ENCODE measurements at places on chromosomes 12 and 14.
A peak's percentile ranks its signal among the peaks of the same experiment; 100 is the strongest.

GRCh38 chr12:123681605-123682004 is 10.7 kb downstream of the TCTN2 start:
- H3K36me3 ChIP-seq, result no peaks in the 10 kb centered on the region
- no peaks in the 10 kb centered on the region for H3K4me1 ChIP-seq
- no peak overlapping the region for H3K4me3 ChIP-seq
- DNase-seq, result no peak
- no peaks in the 10 kb centered on the region for H3K27me3 ChIP-seq

- H3K4me1 ChIP-seq, result peaks cover 3% of the 10 kb centered on the region
- no peaks in the 10 kb centered on the region for H3K36me3 ChIP-seq
- DNase-seq, result peak; percentile 72
Measured at GRCh38 chr12:2583091-2583497, 211.7 kb upstream of the FKBP4 start.

DNA sequence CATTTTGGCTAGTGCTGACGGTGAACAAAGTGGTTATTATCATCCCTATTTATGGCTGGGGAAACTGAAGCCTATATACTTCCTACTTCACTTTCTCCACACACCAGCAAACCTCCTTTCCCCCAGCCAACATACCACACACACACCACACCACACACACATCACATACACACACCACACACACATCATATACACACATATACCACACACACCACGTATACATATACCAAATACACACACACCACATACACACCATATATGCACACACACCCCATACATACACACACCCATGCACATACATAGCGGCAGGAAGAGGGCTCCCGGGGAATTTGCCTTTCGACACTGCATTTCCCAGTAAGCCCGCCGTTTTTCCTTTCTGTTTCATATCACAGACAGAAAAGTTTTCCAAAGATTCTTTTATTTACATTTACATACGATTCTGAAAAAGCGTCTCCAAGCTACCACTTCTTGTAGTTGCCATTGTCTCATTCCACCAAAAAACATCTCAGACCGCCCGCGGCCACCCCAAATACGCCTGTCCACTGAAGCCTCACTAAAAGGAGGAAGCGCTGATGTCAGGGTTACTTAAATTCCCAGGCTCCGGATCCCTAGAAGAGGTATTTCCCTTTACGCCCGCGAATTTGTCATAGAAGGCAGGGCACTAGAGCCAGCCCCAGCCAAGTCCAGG is 823 bp upstream of the RAB5B start:
- peak overlapping the region; percentile 93 for H3K27ac ChIP-seq
- peaks cover 14% of the 10 kb centered on the region for H3K4me1 ChIP-seq
- H3K36me3 ChIP-seq, result no peaks in the 10 kb centered on the region
- no peaks in the 10 kb centered on the region for H3K27me3 ChIP-seq
- H3K4me3 ChIP-seq, result peak overlapping the region; percentile 60

GRCh38 chr12:81759190-81760051 is at the start of gene PPFIA2:
TSS of gene PPFIA2 (minus strand) at chr12:81759350.
- H3K36me3 ChIP-seq, result no peaks in the 10 kb centered on the region
- H3K4me1 ChIP-seq, result no peaks in the 10 kb centered on the region
- H3K27me3 ChIP-seq, result no peaks in the 10 kb centered on the region
- no peak for DNase-seq

GRCh38 chr12:76206677-76207072 is 122.2 kb upstream of the NAP1L1 start:
- no peak overlapping the region for H3K4me3 ChIP-seq
- no peak for DNase-seq
- H3K4me1 ChIP-seq, result peaks cover 4% of the 10 kb centered on the region
- no peaks in the 10 kb centered on the region for H3K36me3 ChIP-seq
- no peaks in the 10 kb centered on the region for H3K27me3 ChIP-seq
- no peak overlapping the region for H3K27ac ChIP-seq

GRCh38 chr12:104381731-104382480 is 74.8 kb upstream of the CHST11 start:
- DNase-seq, result peak; percentile 85
- H3K4me1 ChIP-seq, result peaks cover 5% of the 10 kb centered on the region
- no peaks in the 10 kb centered on the region for H3K27me3 ChIP-seq
- H3K27ac ChIP-seq, result no peak overlapping the region
- no peak overlapping the region for H3K4me3 ChIP-seq
- H3K36me3 ChIP-seq, result no peaks in the 10 kb centered on the region

DNA sequence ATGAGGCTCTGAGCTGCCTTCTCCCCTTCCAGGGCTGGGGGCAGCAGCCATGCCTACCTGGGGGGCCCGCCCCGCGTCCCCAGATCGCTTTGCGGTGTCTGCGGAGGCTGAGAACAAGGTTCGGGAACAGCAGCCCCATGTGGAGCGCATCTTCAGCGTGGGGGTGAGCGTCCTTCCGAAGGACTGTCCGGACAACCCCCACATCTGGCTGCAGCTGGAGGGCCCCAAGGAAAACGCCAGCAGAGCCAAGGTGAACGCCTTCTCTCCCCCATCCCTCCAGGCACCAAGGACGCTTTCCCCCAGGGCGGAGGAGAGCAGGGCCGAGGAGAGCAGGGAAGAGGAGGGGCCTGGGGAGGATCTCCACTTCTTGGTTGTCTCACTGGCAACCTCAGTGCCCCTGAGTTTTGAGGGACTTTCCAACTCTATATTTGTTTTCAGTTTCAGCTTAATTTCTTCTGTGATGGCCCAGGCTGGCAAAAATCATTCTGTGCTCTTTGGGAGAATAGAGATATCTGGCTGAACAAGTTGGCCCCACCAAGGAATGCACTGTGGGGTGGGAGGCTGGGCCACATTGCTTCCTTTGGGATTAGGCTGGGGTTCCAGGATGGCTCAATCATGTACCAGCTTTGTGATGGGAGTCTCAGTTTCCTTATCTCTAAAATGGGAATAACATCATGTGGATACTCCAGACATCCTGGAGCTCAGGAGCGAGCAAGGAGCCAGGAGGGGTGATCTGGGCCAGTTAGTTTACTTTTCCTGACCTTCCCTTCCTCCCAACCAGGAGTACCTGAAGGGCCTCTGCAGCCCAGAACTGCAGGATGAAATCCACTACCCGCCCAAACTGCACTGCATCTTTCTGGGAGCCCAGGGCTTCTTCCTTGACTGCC is 1.2 kb downstream of the KHNYN start:
- H3K27ac ChIP-seq, result peak overlapping the region; percentile 91
- no peaks in the 10 kb centered on the region for H3K27me3 ChIP-seq
- H3K4me1 ChIP-seq, result peaks cover 14% of the 10 kb centered on the region
- H3K36me3 ChIP-seq, result peaks cover 17% of the 10 kb centered on the region
- H3K4me3 ChIP-seq, result peak overlapping the region; percentile 77

DNA sequence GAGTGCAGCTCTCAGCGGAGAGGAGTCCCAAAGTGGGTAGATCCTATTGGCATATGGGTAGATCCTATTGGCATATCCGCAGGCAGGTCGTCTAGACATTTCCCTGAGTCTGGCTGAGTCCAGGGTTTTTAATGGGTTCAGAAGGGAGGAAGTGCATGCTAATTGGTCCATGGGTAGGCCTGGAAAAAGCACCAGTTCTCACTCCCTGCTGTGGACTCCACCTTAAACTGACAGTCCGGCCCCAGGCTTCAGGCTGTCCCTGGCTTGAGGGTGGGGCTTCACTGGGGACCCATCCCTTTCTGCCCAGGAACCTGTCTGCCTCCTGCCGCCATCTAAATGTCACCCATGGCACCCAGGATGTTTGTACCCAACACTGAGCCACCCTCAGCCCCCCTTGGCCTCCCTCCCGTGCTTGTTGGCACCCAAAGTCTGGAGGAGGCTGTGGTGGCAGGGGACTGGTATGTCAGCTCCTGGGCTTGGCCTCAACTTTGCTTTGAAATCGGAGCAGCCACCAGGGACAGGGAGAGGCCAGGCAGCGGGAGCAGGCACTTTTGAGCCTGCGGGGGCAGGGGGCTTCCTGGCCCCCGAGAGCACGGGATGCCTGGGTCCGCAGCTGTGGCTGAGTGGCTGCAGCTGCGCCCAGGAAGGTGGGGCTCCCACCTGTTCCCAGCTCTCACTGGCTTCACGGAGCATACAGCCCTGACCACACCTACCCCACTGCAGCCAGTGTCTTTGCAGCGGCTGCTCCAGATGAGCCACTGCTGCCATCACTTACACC is 29.6 kb upstream of the YAF2 start:
- no peaks in the 10 kb centered on the region for H3K36me3 ChIP-seq
- H3K27ac ChIP-seq, result no peak overlapping the region
- peaks cover 3% of the 10 kb centered on the region for H3K4me1 ChIP-seq
- DNase-seq, result no peak

- DNase-seq, result no peak
- H3K4me1 ChIP-seq, result peaks cover 9% of the 10 kb centered on the region
- no peak overlapping the region for H3K4me3 ChIP-seq
- H3K27ac ChIP-seq, result no peak overlapping the region
- H3K27me3 ChIP-seq, result no peaks in the 10 kb centered on the region
- no peaks in the 10 kb centered on the region for H3K36me3 ChIP-seq
Measured at GRCh38 chr14:77372304-77372841, 4.5 kb downstream of the TMED8 start.

GRCh38 chr14:24130380-24130716 is at the start of gene FITM1:
TSS of gene FITM1 (plus strand) at chr14:24130659. CDS start at chr14:24131564, 905 bp downstream.
- no peaks in the 10 kb centered on the region for H3K27me3 ChIP-seq
- no peaks in the 10 kb centered on the region for H3K36me3 ChIP-seq
- no peak for DNase-seq
- peak within 1 kb of the TSS; percentile 30 for H3K4me3 ChIP-seq

GRCh38 chr14:22334627-22335026 is 254.4 kb downstream of the DAD1 start:
- no peak overlapping the region for H3K27ac ChIP-seq
- H3K27me3 ChIP-seq, result no peaks in the 10 kb centered on the region
- H3K4me1 ChIP-seq, result no peaks in the 10 kb centered on the region
- DNase-seq, result no peak
- H3K4me3 ChIP-seq, result no peak overlapping the region
- no peaks in the 10 kb centered on the region for H3K36me3 ChIP-seq

DNA sequence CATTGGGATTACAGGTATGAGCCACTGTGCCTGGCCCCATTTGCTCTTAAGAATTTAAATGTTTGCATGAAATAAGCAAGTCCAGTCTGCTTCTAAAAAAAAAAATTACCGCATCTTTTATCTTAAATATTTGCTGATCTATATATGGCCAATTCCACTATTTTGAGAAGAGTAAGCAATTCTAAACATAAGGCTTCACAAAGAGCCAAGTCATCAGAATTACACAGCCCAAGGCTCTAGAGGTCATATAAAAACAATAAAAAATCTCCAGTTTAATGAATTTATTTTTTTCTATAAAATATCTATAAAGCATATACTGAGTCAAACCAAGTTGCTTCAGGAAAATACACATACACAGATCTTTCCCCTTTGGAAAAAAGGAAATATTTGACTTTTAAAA is 79.0 kb upstream of the CPNE8 start:
- no peaks in the 10 kb centered on the region for H3K36me3 ChIP-seq
- H3K27me3 ChIP-seq, result no peaks in the 10 kb centered on the region
- H3K4me1 ChIP-seq, result no peaks in the 10 kb centered on the region
- no peak for DNase-seq

DNA sequence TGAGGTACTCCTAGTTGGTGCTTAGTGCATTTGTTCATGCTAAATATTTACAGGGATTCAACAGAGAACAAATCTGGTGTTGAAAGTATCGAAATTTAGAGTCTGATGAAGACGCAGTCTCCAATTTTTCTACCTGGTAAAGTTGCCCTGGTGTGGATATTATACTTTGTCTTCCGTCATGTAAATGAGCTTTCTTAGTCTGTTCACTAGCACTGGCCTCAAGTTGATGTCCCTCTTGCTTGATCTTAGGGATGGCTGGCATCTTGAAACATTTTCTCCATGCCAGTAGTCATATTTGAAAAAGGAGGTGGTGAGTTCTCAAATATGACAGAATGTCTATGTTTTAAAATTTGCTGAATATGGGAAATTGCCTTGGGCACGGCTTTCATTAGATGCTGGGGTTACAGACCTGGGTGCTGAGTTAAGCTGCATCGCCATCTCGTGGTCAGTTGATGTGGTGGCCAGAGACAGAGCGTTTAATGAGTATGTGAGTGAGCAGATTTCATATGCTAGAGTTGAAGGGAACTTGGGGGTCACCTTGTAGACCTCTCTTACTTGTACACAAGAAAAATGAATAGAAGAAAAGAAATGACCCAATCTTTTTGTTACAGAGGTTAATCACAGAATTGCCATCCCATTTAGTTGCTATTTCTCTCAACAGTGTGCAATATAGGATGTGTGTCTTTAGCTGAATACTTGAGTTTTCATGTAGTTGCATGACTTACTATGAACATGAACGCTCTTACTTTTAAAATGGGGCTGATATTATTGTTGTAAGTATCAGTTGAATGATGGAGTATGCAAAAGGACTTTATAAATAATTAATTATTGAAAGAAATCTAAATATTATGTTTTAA is 172.8 kb upstream of the DCN start:
- peak; percentile 44 for DNase-seq
- no peak overlapping the region for H3K27ac ChIP-seq
- no peaks in the 10 kb centered on the region for H3K27me3 ChIP-seq

DNA sequence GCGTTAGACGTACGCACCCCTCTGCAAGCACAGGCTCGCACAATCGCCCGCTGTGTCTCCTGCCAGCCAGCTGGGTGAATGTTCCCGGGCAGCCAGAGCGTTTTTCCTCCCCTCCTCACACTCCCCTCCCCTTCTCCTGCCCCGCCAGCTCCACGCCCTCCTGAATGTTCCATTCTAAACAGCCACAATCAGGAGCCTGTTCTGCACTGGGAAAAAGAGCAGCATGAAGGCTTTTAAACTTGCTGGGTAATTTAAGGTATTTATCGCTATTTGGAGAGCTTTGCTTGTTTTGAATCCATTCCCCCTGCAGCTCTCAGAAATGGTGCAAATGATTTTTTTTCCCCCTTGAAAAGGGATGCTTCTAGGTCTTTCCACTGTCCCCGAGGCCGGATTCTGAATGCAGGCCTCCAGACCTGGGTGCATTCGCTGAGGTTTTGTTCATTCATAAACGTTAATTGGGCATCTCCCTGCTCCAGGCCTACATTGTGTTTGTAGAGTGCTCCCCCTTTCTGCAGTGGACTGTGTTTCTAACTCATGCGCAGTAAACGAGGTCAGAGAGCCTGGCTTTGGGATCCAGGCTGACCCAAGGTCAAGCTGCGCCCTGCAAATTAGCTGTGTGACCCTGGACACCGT is 212.5 kb downstream of the CHST11 start:
- no peak overlapping the region for H3K27ac ChIP-seq
- no peaks in the 10 kb centered on the region for H3K36me3 ChIP-seq
- H3K27me3 ChIP-seq, result no peaks in the 10 kb centered on the region
- peaks cover 9% of the 10 kb centered on the region for H3K4me1 ChIP-seq

- no peaks in the 10 kb centered on the region for H3K36me3 ChIP-seq
- no peak overlapping the region for H3K4me3 ChIP-seq
- H3K27me3 ChIP-seq, result no peaks in the 10 kb centered on the region
- H3K27ac ChIP-seq, result no peak overlapping the region
- no peaks in the 10 kb centered on the region for H3K4me1 ChIP-seq
- no peak for DNase-seq
Measured at GRCh38 chr12:66516133-66516532, 162.7 kb downstream of the GRIP1 start.

DNA sequence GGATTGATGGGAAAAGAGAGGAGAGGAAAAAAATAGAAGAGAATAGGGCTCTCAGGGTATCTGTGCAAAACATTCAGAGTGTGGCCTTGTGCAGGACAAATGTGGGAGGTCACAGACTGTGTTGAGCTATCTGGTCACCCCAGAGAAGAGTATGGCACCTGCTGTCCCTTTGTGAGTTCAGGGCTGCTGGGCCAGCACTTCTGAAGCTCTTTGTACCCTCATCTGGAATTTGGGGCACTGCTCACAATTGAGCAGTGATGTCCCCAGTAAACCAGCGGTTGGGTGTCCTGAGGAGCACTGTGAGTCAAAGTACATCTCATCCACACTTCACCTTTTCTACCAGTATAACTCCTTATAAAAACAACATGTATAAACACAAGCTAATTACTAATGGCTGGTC is 2.6 kb upstream of the KRT81 start:
- peaks cover 10% of the 10 kb centered on the region for H3K27me3 ChIP-seq
- no peaks in the 10 kb centered on the region for H3K4me1 ChIP-seq
- no peak overlapping the region for H3K4me3 ChIP-seq
- H3K36me3 ChIP-seq, result no peaks in the 10 kb centered on the region

Data from liver (tissue), 10 donors.